ENCODE measurements at places on chromosomes 4 and X.
A peak's percentile ranks its signal among the peaks of the same experiment; 100 is the strongest.

GRCh38 chrX:42695800-42696358 lies 82.1 kb downstream of the PPP1R2C start:
- DNase-seq = no peak

GRCh38 chr4:2359591-2360395 lies 58.7 kb downstream of the ZFYVE28 start:
- no peak for DNase-seq

GRCh38 chr4:126207910-126208309 lies 893.2 kb downstream of the FAT4 start:
- DNase-seq = no peak

- no peak for DNase-seq
Measured at GRCh38 chrX:139936259-139936658, 3.4 kb upstream of the ATP11C start.

DNA sequence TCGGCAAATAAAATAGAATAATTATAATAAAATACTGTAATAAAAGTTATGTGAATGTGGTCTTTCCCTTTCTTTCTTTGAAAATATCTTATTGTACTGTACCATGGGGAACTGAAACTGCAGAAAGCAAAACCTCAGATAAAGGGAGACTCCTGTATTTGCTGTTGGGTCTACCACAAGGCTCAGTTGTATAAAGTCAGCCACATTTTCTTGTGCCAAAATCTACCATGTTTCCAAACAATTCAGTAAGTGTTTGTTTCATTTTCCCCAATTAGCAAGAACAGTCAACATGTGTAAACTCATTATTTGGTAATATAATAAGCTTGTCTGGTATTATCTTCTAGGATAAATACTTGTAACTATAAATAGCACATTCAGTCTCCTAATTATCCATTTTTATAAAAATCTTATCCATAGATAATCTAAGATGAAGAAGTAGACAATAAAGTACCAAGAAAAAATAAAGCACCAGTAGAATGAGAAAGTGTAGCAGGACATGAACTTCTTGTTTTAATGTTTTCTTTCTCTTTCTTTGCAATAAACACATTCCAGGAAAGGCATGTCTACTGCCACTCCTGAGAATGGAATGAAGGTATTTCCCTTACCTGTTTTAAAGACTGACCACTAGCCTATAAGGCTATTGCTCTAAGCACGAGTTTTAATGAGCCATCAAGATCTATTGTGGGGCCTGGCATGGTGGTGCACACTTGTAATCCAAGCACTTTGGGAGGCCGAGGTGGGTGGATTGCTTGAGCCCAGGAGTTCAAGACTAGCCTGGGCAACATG lies 15.0 kb upstream of the OTUD4 start:
- DNase-seq = no peak

DNA sequence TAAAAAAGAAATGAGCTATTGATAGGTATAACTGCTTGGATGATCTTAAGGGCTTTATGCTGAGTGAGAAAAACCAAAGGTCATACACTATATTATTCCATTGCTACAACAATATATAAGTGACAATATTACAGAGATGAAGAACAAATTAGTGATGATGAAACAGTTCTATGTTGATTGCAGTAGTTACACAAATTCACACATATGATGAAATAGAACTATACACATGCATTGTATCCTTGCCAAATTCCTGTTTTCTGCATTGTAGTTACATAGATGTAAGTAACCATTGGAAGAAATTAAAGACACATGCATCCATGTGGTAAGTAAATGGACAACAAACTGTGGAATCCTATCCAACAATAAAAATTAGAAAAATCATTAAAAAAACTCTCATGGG lies 76.5 kb downstream of the CENPC start:
- DNase-seq = no peak

DNA sequence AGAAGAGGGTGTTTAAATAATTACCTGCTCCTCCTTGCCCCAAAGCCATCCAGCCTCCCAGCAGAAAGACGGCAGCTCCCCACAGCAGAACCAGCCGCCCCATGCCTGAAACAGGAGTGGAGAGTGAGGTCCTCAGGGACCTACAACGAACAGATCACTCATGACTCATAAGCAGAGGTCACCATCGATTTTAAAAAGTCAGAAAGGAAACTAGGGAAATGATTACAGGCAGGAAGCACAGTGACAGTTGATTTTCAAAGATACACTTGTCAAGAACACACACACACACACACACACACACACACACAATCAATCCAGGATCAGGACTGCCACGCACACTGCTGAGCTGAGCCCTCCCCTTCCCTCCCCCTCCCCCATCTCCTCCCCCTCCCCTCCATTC lies at the start of gene CRLF2:
TSS of gene CRLF2 (minus strand) at position 118 of the 400 bp plus-strand sequence. CDS start at position 103, 15 bp downstream.
- peak; percentile 23 for DNase-seq
